ENCODE measurements at places on chromosomes 2 and 18.
A peak's percentile ranks its signal among the peaks of the same experiment; 100 is the strongest.

DNA sequence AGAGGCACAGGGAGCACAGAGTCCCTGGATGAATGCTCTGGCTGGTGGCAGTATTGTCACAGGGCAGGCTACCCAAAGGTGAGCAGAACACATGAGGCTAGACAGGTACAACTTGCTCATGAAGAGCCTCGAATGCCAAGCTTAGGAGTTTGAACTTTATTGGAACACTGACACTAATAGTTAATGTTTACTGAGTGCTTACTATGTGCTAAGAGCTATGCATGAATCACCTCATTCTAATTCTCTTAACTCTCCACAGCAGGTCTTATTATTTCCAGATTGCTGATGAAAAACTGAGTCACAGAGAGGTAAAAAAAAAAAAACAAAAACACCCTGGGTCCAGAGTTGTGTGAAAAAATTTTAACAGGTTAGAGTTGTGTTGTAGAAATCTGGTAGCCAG lies 6.1 kb upstream of the EMX1 start:
- no peak for DNase-seq

DNA sequence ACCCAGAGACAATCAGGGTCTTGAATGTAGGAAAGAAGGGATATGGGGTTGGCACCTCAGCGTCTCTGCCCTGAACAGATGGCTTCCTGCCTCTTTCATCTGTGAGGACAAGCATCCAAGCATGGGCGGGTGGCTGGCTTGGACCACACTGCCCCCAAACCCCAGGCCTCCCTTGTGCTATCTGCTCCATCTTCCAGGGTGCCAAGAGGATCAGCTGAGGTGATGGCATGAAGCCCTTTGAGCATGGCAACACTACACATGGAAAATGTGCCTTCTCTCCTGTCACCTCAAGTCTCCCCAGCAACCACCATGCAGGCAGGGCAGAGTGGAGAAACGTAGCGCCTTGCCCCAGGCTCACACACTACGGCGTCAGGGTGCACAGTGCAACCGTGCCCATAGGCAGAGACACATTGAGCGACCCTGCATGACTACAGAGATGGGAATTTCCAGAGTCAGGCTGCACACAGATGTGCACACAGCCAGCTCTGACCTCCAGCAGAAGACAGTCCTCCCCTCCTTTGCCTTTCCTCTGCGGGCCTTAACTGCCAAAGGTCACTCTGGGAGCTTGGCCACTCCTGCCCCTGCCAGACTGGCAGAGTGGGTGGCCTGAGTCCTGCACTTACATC lies 1.5 kb downstream of the KCNIP3 start:
- DNase-seq = no peak

DNA sequence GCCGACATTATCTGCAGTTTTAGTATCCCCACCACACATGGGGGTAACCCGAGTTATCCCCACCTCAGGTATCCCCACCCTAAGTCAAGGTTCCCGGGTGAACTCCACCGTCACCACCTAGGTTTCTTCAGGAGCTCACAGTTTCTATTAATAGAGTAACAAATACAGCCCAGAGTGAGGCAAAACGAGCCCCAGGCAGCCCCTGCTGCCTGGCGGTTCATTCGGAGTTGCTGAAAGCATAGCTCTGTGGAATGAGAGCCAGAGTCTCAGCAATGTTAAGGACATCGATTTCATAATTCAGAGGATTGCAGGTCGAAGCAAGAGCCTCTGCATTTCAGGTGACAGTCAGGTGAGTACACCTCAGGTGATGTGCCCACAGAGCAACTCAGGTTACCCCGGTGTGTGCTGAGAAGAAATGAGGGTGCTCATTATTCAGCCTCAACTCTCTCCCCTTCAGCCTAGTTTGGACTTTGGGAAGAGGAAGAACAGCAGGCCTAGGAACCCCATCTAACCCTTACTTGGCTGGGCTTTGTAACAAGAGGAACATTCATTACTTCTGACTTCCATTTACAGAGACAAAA lies 10.7 kb downstream of the SATB2 start:
- no peak for DNase-seq

- DNase-seq = no peak
Observed at GRCh38 chr18:23623040-23623439, 36.7 kb upstream of the NPC1 start.

- DNase-seq = no peak
Observed at GRCh38 chr2:21466341-21466927, 342.7 kb downstream of the TDRD15 start.

- DNase-seq = peak; percentile 42
Observed at GRCh38 chr2:74587664-74588277, 33.3 kb downstream of the DOK1 start.

GRCh38 chr2:162069267-162069903 lies 4.6 kb downstream of the DPP4 start:
- DNase-seq = no peak

GRCh38 chr18:51330148-51330547 lies 132.7 kb upstream of the MEX3C start:
- DNase-seq = no peak

DNA sequence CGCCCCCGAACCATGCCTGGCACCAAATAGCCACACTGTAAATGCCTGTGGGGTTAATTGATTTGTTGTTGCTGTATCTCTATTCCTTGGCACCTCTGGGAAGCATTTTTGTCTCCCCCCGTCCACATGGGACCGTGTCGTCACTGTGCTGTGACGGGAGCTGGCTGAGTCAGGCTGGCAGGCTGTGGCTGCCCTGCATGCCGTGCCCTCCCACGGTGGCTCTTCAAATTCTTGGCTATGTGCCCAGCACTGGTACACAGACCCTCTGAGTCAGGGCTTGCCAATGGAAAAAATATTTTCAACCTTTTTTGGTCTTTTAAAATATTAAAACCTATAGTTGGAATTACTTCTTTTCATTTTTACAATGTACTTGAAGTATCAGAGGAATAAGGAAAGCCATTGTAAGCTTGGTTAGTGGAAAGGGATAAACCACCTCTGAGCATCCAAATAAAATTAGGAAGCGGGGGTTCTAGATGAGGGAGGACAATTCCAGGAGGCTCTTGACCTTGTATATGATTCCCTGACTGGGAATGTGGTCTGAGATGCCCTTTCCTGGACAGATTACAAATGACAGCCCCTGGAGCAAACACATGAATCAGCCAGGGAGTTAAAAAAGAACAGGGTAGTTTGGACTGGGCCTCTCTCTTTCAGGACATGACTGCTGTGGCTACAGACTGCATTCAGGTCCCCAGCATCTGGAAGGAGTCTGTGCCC lies 59.4 kb downstream of the DGKD start:
- peak; percentile 35 for DNase-seq

- peak; percentile 12 for DNase-seq
Observed at GRCh38 chr2:101253703-101254450, 1.2 kb downstream of the CNOT11 start.

DNA sequence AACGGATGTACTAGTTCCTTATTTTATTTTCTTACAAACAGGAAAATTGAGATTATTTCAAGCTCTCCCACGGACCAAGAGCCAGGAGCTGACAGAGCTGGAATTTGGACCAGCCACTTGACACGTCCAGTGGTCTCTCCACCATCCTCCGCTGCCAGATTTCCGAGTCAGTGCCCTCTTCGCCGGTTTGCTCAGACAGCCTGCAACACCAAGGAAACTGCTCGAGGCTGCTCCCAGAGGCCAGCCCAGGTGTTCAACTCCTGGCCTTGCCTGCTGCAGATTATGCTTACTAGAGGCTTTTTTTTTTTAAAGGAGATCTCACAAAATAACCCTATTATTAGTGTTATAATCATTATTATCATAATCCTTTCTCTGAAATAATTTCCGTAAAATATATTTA lies 779.8 kb downstream of the RNF144A start:
- no peak for DNase-seq

DNA sequence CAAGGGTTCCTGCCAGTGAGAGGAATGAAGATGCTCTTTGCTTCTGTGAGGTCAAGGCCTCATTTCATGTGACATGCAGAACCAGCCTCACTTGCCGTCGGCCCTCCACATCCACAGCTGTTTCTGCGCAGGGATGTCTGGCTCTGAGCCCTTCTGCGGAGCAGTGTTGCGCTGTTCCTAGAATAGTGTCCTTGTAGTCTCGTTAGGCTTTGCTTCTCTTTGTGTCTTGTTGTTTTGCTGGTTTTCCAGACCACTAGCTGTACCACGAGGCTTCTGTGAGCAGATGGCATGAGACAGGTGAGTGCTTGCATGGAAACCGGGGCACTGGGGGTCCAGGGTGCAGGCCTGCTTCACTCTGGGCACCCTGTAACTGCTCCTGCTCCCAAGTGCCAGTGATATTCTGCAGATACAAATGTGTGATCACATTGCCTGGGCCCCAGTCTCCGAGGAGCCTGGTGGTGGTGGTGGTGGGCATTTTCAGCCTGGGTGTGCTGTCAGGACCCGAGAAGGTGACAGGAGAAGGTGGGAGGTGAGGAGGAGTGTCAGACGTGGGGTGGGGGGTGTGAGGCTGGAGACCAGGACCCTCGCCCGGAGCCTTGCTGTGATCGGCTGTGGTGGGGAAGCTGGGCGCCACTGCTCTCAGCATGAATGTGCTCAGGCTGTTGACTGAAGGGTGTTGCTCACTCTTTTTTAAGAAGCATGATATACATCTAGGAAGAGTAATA lies 34.3 kb downstream of the LDLRAD4 start:
- DNase-seq = no peak

DNA sequence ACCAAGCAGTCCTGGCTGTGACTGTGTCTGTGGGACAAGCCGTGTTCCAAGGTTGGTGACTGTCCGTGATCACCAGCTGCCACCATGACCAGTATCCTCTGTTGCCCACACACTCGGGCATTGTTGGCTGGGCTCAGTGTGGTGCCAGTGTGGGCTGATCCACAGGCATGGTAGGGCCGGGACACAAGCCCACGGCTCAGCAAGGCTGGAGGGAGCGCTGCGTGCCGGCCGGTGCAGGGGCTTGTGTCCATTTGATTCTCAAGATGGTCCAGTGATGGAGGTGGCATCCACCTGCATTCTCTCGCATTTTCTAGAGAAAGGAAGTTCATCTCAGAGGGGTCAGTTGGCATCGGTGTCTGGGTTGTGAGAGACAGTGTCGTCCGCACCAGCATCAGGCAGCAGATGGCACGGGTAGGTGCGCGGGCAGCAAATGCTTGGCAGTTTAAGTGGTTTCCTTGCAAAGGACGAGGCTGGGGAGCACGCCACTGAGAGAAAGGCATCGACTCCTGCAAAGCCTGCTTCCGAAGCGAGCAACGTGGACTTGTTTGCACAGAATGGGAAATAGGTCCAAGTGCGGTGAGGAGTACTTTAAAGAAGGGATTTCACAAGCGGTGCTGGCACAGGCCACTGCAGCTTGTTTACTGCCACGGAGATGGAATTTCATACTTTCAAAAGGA lies 20.9 kb downstream of the TWIST2 start:
- DNase-seq = no peak

DNA sequence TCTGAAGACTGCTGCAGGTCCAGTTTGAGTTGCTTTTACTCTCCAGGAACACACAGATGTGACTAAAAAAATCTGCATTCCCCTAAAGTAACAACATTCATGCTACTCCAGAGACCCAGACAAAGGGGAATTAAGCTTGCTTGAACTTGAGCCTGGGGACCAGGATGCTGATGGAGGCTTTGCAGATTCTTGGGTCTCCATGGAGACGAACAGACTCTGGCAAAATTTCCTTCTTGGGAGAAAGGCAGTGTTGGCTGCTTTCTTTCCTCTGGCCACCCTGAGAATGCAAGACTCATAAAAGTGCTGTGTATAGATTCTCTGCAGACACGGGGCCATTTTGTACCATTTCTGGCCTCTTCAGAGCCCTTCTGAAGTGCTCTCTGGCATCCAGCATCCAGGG lies 112.0 kb downstream of the ACTR3 start:
- DNase-seq = no peak

GRCh38 chr2:211837206-211837605 lies 701.4 kb downstream of the ERBB4 start:
- no peak for DNase-seq

DNA sequence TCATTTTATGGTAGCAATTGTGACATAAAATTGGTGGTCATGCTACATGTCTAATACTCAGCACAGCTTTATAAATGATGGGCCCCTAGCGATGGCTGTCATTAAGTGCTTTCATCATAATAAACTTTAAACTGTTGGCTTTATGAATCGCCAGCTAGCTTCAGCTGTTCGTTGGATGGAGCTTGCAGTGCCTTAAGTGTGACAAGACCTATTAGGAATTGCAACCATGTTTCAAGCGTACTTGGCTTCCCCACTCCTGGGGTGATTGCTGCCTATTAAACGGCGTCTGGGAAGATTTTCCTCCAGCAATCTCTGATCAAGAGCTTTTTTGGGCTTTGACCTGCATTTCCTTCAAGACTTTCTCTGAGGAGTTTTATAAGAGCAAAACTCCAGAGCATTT lies 164.5 kb upstream of the SIX3 start:
- no peak for DNase-seq

GRCh38 chr2:147386284-147386683 lies 458.5 kb upstream of the ACVR2A start:
- no peak for DNase-seq

DNA sequence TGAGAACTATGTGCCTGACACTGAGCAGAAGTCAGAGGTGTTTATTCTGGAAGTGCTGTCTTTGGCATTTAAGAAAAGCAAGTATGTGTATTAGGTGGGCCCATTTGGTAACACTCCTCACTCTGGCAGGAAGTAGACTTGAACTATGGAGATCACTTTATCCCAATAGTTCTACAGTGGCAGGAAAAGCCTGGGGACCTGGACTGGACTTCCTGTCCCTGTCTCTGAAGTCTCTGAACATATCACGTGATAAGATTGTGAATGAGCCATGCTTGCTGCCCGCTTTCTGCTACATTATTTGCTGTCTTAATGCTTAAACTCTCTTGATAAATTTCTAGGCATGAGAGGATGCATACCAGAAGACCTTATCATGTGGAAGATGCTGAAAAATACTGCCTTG lies 203.7 kb downstream of the MYO3B start:
- DNase-seq = no peak

GRCh38 chr2:97983134-97983533 lies 12.6 kb downstream of the TMEM131 start:
- DNase-seq = no peak

- DNase-seq = no peak
Observed at GRCh38 chr2:197052356-197052755, 125.8 kb upstream of the PGAP1 start.

- DNase-seq = no peak
Observed at GRCh38 chr2:161355106-161355505, 46.9 kb downstream of the PSMD14 start.

- no peak for DNase-seq
Observed at GRCh38 chr2:135150725-135151124, 98.6 kb downstream of the RAB3GAP1 start.

DNA sequence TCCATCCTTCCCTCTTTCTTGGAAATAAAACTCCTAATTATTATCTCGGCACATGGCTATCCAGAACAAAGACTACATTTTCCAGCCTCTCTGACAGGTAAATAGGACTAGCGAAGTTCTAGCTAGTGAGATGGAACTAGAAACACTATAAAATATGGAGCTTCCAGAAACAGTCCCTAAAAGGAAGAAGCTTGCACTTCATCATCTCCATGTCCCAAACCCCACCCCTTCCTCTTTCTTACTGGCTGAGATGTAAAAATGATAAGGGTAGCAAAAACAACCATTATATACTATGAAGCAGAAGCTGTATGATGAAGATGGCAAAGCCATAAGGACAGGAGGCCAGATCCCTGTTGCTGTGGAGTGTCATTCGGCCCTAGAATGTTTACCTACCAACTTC lies 11.7 kb upstream of the ACTR2 start:
- no peak for DNase-seq
